GM23248 (cell line): ENCODE measurements at places on chromosomes 5 and 9. TPM values are rescaled to one million over a fixed set of nuclear protein-coding genes. Genes with fewer than 3 reads are reported as not detected.

GRCh38 chr9:69499407-69499806 is 172.8 kb downstream of the APBA1 start:
- no peak overlapping the region for H3K4me3 ChIP-seq
- peaks cover 9% of the 10 kb centered on the region for H3K4me1 ChIP-seq

The WNK2 gene
- not detected in 2 replicates for total RNA-seq

- no peaks in the 10 kb centered on the region for H3K36me3 ChIP-seq
- H3K4me1 ChIP-seq = no peaks in the 10 kb centered on the region
- H3K4me3 ChIP-seq = no peak overlapping the region
- H3K27ac ChIP-seq = no peak overlapping the region
- no peak for DNase-seq
Observed at GRCh38 chr5:149946118-149946517, 1.5 kb upstream of the PDE6A start.

DNA sequence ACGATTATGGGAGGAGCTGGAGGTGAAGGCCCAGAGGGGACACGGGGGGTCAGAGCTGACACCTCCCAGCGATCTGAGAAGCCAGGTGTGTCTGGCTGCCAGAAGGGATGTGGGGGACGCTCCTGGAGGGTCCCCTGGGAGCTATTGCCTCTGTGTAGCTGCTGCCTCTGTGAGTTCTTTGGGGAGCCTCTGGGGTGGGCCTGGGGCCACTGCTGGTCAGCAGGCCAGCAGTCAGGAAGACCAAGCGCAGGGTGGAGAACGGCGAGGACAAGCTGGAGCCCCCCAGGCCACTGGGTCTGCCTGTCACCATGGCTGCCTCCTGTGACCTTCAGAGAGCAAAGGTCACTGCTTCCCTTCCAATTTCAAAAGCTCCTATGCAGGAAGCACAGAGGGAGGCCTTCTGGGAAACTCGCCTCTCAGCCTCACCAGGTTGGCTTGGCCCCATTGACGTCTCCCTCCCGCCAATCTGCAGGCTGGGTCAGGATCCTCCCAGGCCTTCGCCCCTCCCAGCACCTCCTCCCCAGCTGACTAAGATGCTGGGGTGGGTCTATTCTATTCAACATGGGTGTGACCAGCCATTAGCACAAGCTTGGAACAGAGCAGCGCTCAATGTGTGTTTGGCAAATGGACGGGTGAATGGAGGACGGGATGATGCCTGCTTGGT is 126.4 kb downstream of the GAPVD1 start:
- H3K4me3 ChIP-seq = no peak overlapping the region
- H3K36me3 ChIP-seq = no peaks in the 10 kb centered on the region
- no peak overlapping the region for H3K27ac ChIP-seq
- DNase-seq = peak; percentile 20
- H3K4me1 ChIP-seq = no peaks in the 10 kb centered on the region

GRCh38 chr9:23783509-23783908 is 42.5 kb downstream of the ELAVL2 start:
- no peak overlapping the region for H3K4me3 ChIP-seq
- H3K4me1 ChIP-seq = no peaks in the 10 kb centered on the region
- DNase-seq = no peak
- H3K27me3 ChIP-seq = no peaks in the 10 kb centered on the region

DNA sequence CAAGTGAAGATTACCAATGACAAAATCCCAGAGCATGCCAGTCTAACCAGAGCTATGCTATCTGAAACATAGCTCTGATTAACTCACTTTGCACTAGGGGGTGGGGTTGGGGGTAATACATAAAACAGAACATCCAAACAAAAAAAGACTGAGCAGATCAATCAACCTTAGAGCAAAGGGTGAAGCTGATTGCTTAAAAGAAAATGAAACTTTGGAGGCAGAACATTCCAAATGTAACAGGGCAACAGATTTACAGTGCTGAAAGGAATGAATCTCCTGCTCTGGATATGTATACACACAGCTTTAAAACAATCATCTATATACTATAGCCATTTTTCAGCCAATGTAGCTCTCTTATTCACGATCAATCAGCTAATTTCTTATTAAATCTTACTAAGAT is 4.9 kb downstream of the IL6ST start:
- H3K36me3 ChIP-seq = 0 out of 2 replicates have a peak, but pooled peaks cover 7% of the 10 kb centered on the region
- 0 out of 2 replicates have a peak overlapping the region, but pooled peaks have one; percentile 2 for H3K4me3 ChIP-seq
- DNase-seq = peak; percentile 11
- H3K4me1 ChIP-seq = peaks cover 34% of the 10 kb centered on the region

The OTP gene
- not detected in 2 replicates for total RNA-seq

DNA sequence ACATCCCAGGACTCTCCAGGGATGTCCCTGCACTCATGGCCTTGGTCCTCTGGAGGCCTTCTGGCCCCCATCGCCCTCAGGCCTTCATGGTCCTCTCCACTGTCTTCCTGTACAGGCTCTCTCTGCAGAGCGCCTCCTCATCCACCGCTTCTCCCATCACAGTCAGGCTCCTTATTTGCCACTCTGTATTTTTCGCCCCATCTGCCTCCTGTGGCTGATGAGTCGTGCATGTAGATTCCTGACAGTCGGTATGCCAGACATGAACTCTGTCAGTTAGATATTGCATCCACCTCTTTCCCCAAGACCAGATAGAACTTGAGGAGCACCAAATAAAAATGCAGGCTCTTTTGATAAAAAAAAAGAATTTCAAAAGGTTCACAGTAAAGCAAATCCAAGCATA is 362.8 kb downstream of the IRX1 start:
- H3K27me3 ChIP-seq = no peaks in the 10 kb centered on the region
- H3K36me3 ChIP-seq = no peaks in the 10 kb centered on the region
- H3K27ac ChIP-seq = no peak overlapping the region
- no peak overlapping the region for H3K4me3 ChIP-seq
- DNase-seq = no peak
- no peaks in the 10 kb centered on the region for H3K4me1 ChIP-seq

- no peak overlapping the region for H3K27ac ChIP-seq
- H3K4me1 ChIP-seq = no peaks in the 10 kb centered on the region
- no peaks in the 10 kb centered on the region for H3K27me3 ChIP-seq
- H3K4me3 ChIP-seq = no peak overlapping the region
- DNase-seq = no peak
Observed at GRCh38 chr5:6469836-6470235, 21.2 kb downstream of the UBE2QL1 start.

GRCh38 chr5:31476738-31477141 is 55.2 kb downstream of the DROSHA start:
- H3K4me3 ChIP-seq = no peak overlapping the region
- H3K4me1 ChIP-seq = peaks cover 16% of the 10 kb centered on the region
- no peaks in the 10 kb centered on the region for H3K27me3 ChIP-seq
- H3K27ac ChIP-seq = no peak overlapping the region
- no peak for DNase-seq

- peaks cover 54% of the 10 kb centered on the region for H3K4me1 ChIP-seq
- peak overlapping the region; percentile 77 for H3K27ac ChIP-seq
- no peaks in the 10 kb centered on the region for H3K27me3 ChIP-seq
- H3K36me3 ChIP-seq = no peaks in the 10 kb centered on the region
- H3K4me3 ChIP-seq = peak overlapping the region; percentile 30
- DNase-seq = peak; percentile 84
Observed at GRCh38 chr5:144189800-144190429, 19.2 kb downstream of the KCTD16 start.

DNA sequence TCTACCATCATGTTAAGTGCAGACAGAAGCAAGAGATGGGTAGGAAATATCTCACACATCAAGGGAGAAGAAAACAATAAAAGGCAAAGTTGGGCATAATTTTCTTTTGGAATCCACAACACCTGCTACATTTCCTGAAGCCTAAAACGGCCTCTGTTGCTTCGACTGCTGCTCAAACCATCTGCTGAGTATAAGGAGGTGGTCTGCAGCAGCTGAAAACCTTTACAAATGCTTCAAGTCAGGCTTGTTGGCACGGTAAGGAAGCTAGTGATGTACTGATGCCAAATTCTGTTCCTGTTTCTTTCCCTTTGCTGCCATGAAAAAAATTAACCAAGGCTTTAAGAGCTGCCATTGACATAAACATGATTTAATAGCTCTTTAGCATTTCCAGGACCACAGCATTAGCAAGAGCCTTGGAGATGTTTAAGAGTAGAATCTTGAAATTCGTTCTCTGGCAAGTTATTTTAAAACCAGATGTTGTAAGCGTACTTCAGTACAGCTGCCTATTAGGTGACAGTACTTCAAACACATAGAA is 75.6 kb downstream of the DMRTA1 start:
- H3K4me3 ChIP-seq = no peak overlapping the region
- H3K4me1 ChIP-seq = no peaks in the 10 kb centered on the region
- H3K36me3 ChIP-seq = no peaks in the 10 kb centered on the region
- H3K27me3 ChIP-seq = 0 out of 2 replicates have a peak, but pooled peaks cover 15% of the 10 kb centered on the region
- no peak for DNase-seq

The SHLD3 gene
- total RNA-seq = 1.2 and 1.5 TPM in 2 replicates

DNA sequence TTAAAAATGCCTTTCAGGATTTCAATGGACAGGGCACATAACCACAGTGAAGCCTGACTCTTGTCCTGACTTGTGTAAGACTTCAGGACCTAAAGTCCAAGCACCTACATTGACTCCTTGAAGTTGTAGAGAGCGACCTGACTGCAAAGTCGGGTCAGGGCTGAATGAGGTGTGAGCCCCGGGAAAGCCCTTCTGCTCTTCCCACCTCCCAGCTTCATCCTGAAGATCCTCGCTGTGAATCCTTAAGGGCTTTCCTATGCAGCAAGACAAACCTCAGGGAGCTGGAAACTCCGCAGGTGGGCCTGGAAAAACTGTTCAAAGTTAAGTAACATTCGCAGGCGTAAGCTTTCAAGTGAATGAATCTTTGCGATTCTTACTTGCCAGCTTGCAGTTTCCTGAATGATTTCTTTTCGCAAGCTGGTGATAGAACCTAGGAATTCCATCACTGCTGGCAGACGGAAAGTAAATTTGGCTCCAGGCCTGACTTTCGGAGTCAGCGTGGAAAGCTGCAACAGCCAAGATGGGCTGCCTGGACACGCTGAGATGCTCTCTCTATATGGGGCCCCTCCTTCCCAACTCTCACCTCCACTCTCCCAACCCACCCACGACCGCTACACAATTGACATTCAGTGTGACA is 10.9 kb downstream of the SEMA5A start:
- H3K4me3 ChIP-seq = no peak overlapping the region
- H3K27ac ChIP-seq = no peak overlapping the region
- no peaks in the 10 kb centered on the region for H3K36me3 ChIP-seq
- DNase-seq = no peak
- H3K27me3 ChIP-seq = no peaks in the 10 kb centered on the region
- 0 out of 2 replicates have a peak, but pooled peaks cover 8% of the 10 kb centered on the region for H3K4me1 ChIP-seq

The DMRT3 gene
- total RNA-seq = not detected in 2 replicates

The ADAMTS6 gene
- total RNA-seq = 62.5 and 76.0 TPM in 2 replicates

DNA sequence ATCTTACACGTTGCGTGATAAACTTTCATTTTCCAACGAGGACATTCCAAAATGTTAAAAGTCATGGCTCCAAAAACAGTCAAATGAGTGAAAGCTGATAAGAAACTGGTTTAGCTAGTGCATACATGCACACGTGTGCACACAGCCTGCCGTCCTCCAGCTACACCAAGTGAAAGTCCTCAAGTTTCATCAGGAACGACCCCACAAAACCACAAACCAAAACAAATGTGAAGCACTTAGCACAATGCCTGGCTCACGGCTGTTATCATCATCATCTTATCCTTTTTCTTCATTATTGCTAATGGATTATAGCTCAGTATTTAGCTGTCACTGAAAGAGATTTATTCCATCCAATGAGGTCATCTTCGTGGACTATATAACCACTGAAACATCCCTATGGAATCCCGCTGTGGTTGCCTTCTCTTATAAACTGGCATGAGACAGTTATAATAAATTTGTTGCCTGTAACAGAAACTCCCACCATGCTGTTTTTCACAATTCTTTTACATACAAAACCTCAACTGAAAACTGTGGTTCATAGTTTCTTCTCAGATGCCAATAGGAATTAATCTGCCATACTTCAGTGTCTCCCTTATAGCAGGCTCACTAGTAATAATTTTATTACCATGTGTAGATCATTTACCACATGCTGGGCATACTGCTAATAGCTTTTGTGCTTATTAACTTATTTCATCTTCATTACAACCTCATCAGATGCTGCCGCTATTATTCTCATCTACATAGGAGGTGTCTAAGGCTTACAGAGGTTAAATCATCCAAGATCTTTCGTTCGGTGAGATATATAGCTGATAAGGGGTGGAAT is 56.1 kb downstream of the SAXO1 start:
- peaks cover 30% of the 10 kb centered on the region; the same call in 1 of the 2 replicates for H3K27me3 ChIP-seq
- no peaks in the 10 kb centered on the region for H3K36me3 ChIP-seq
- H3K4me1 ChIP-seq = peaks cover 26% of the 10 kb centered on the region
- peak overlapping the region; percentile 59 for H3K4me3 ChIP-seq
- H3K27ac ChIP-seq = peak overlapping the region; percentile 8; the same call in 1 of the 2 replicates
- peak; percentile 85 for DNase-seq

The OR1Q1 gene
- total RNA-seq = not detected in 2 replicates

The BHMT gene
- not detected in 2 replicates for total RNA-seq

GRCh38 chr5:133398646-133399101 is 213.7 kb downstream of the FSTL4 start:
- no peak overlapping the region for H3K4me3 ChIP-seq
- no peak for DNase-seq
- H3K4me1 ChIP-seq = no peaks in the 10 kb centered on the region
- no peak overlapping the region for H3K27ac ChIP-seq

DNA sequence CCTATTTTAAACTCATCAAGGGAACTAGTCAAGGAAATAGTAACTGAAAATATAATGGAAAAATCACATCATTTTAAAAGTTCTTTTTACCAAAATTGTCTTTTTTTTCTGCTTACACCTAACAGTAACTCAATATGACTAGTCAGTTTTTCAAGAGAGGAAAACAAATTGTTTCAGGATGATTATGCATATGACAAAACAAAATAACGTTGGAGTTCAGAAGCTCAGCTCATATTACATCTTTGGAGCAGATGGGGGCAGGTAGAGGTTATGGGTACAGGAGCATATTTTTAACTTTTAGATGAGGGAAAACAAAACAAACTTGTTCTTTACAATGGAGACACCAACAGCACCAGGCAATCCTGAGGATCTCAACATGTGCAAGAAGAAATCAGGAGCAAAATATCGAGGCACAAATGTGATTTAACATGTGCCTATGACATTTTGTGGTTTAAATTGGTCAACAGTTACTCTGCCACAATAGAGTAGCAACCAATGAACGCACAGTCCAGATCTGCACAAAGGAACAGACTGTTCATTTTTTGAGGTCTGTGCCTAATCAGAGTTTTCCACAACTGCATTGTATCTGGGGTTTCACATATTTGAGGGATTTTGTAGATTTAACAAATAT is 659.0 kb downstream of the ANXA1 start:
- DNase-seq = no peak
- H3K27ac ChIP-seq = no peak overlapping the region
- no peaks in the 10 kb centered on the region for H3K27me3 ChIP-seq
- H3K4me3 ChIP-seq = no peak overlapping the region
- H3K4me1 ChIP-seq = no peaks in the 10 kb centered on the region
- H3K36me3 ChIP-seq = no peaks in the 10 kb centered on the region

The C1QTNF3 gene
- total RNA-seq = 0.11 and 0.38 TPM in 2 replicates

The SLC24A2 gene
- total RNA-seq = not detected in 2 replicates

- DNase-seq = no peak
- no peaks in the 10 kb centered on the region for H3K36me3 ChIP-seq
- H3K4me3 ChIP-seq = no peak overlapping the region
Observed at GRCh38 chr5:88695931-88696330, 187.1 kb downstream of the MEF2C start.

GRCh38 chr9:19397845-19398244 is 11.0 kb upstream of the ACER2 start:
- H3K27me3 ChIP-seq = no peaks in the 10 kb centered on the region
- H3K36me3 ChIP-seq = no peaks in the 10 kb centered on the region
- DNase-seq = no peak
- H3K27ac ChIP-seq = no peak overlapping the region
- no peak overlapping the region for H3K4me3 ChIP-seq

GRCh38 chr5:81925981-81926380 is 45.8 kb upstream of the ATG10 start:
- H3K27ac ChIP-seq = no peak overlapping the region
- no peaks in the 10 kb centered on the region for H3K36me3 ChIP-seq
- H3K27me3 ChIP-seq = no peaks in the 10 kb centered on the region; the same call in 1 of the 2 replicates
- no peaks in the 10 kb centered on the region for H3K4me1 ChIP-seq

The PDE8B gene
- total RNA-seq = not detected in 2 replicates
